ENCODE measurements at places on chromosomes 1 and 21. TPM values are rescaled to one million over a fixed set of nuclear protein-coding genes. Genes with fewer than 3 reads are reported as not detected.

SHC1 gene
- 255 TPM for total RNA-seq

DCDC2B gene
- total RNA-seq: not detected

GPR153 gene
- 13.0 TPM for total RNA-seq

CFHR4 gene
- not detected for total RNA-seq

CLDN19 gene
- total RNA-seq: not detected

CRP gene
- total RNA-seq: not detected

LENEP gene
- total RNA-seq: not detected

DCST2 gene
- 0.06 TPM for total RNA-seq

FLVCR1 gene
- total RNA-seq: 3.0 TPM

ANKRD35 gene
- 4.2 TPM for total RNA-seq

RSPH1 gene
- not detected for total RNA-seq

BEND5 gene
- 1.1 TPM for total RNA-seq

CLEC20A gene
- not detected for total RNA-seq

RHD gene
- total RNA-seq: not detected

IFNLR1 gene
- total RNA-seq: 0.05 TPM

S1PR1 gene
- total RNA-seq: 2.7 TPM

FAM3B gene
- total RNA-seq: not detected

BEST4 gene
- not detected for total RNA-seq

ERRFI1 gene
- 116 TPM for total RNA-seq

DDAH1 gene
- 15.6 TPM for total RNA-seq

HS2ST1 gene
- 27.0 TPM for total RNA-seq

IL24 gene
- total RNA-seq: not detected

ELOA gene
- 32.2 TPM for total RNA-seq

KRTAP19-8 gene
- total RNA-seq: not detected

AIRE gene
- total RNA-seq: not detected

C8A gene
- not detected for total RNA-seq

Data from cardiac ventricle fibroblast (primary cell).